ENCODE measurements at places on chromosomes 16 and 17.
A peak's percentile ranks its signal among the peaks of the same experiment; 100 is the strongest.

- DNase-seq: peak; percentile 59
Measured at GRCh38 chr16:19718624-19718965, 524 bp downstream of the IQCK start.

DNA sequence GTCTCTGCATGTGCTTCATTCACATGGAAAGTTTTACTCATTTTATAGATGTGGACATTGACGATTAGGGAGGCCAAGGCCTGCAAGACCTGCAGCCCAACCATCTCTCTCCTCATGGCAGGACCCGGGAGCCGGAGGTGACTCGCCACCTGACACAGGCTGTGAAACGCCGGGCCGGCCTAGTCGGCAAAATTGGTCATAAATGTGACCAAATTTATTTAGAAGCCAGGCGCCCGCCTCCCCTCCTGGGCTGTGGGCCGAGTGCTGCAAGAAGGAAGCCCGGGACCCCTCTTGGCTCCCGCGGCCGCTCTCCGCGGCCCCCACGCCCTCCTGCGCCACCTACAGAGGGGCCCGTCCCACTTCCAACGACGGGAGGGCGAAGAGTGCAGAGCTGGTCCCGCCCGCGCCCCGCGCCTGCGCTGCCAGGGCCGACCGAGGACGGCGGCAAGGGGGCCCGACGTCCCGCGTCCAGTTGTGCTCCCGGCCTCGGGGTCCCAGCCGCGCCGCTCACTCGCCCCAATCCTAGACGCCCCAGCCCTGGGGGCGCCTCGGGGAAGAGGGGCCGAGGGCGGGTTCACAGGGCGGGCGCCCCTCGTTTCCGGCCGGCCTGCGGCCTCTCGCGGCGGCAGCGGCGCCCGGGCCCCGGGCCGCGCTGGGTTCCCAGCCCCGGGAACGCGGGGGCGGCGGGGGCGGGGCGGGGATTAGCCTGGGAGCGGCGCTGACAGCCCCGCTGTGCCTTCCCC lies 47.5 kb downstream of the WNT3 start:
- DNase-seq: peak; percentile 59

GRCh38 chr17:75487351-75488070 lies 27.8 kb downstream of the CASKIN2 start:
- DNase-seq: peak; percentile 51

GRCh38 chr17:13073018-13073417 lies 55.2 kb upstream of the ELAC2 start:
- no peak for DNase-seq

Measured in left colon (tissue), 2 donors.